ENCODE measurements at places on chromosomes 2 and 18.

- DNase-seq, result peak; percentile 74
Observed at GRCh38 chr2:218648088-218648786, 11.2 kb downstream of the ZNF142 start.

DNA sequence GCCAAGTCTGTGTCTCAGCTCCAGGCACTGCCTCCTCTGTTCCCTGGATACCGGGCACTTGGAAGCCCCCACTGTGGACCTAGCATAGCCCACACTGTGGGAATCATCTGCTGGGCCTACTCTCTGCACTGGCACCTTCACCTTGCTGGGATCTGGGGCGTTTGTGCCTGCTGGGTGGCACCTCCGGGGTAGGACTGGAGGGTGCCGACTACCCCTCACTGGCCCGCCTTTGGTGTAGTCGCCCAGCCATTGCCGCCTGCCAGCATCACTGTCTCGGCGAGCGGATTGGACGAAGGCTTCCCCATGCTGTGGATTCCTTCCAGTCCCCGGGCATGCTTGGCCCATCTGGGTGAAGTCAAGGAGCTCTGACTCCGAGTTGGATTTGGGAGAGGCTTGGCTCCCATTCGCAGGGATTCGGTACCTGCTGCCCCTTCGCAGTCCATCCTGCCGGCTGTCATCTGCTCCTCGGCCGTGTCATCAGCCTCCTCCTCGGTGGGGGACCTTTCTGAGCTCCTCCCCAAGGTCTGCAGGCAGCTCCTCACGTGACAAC is 180.6 kb upstream of the HDAC4 start:
- DNase-seq, result peak; percentile 35

DNA sequence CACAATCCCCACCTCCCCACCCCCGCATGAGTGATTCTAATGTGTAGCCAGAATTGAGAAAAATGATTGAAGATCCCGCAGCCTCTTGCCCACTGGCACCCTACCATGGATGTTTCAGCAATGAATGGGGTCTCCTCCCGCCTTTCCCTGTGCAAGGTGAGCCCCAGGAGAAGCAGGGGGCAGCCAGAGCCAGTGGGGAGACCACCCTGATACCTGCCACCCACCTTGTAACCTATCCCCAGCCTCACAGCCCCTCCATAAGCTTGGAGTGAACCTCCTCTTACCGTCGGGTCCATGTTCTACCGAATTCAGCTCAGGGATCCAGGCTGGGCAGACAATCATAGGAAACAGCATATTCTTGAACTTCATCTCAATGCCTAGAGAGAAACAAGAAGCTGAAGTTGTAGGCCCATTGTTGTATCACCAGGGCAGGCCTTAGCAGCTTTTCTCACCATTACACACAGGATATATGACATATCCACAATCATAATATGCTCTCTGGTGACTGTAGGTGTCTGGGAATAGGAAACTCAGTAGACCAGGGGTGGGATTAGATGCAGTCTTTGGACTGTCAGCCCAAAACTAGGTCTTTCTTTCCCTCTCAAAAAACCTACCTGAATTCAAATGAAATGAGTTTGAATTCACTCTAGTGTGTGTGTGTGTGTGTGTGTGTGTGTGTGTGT is 30.9 kb downstream of the XDH start:
- DNase-seq, result no peak

- DNase-seq, result no peak
Observed at GRCh38 chr18:2336690-2337392, 234.5 kb downstream of the METTL4 start.

- DNase-seq, result no peak
Observed at GRCh38 chr2:25816249-25816648, 62.0 kb downstream of the ASXL2 start.

- no peak for DNase-seq
Observed at GRCh38 chr18:35059280-35059927, 18.2 kb downstream of the MAPRE2 start.

- DNase-seq, result peak; percentile 76
Observed at GRCh38 chr2:147844697-147845410, at the start of gene ACVR2A. ACVR2A (plus strand) TSS chr2:147845029; CDS start chr2:147845153, 124 bp downstream.

DNA sequence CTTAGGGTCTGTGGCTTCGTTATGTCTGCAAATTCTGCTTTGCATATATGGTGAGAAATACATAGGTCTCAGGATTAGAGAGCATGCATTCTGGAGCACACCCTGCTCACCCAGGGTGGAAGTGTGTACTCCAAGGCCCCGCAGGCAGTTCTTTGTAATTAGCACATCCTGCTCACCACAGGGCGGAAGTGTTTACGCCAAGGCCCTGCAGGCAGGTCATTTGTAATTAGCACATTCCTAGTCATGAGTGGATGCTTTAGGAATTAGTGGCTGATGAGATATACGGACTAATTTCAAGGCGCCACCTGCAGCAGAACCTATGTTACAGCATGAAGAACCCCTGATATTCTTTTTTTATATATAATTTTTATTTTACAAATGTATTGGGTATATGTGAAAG is 4.2 kb downstream of the ALLC start:
- peak; percentile 5 for DNase-seq

GRCh38 chr2:159620796-159621195 is 4.4 kb upstream of the BAZ2B start:
- no peak for DNase-seq

- no peak for DNase-seq
Observed at GRCh38 chr18:35378574-35378896, 1.4 kb upstream of the ZNF396 start.

DNA sequence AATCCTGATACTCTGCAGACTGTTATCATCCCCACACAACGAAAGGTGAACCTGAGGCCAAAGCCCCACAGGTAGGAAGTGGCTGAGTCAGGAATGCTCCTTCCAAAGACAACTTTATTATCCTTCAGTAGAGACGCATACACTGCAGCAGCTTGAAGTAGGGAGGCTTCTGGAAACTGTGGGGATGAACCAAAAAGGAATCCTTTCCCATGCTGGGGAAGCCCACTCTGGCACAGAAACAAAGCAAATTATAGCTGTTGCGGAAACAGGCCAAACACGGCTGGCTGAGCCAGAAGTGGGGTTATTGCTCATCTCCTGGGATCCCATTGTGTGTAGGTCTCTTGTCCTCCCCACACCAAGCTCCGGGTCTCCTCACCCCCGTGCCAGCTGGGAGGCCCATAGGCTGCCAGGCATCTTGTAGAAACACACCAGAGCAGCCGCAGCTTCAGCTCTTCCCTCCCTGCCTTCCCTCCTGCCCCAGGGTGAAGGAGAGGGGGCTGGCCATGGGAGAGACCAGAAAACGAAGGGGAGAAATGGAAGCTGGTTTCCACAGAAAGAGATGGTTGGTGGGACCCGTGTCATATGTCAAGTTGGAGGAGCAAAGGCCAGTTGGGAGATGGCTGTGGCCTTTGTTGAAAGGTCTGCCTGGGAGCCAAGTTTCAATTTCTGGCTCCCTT is 176.9 kb upstream of the NABP1 start:
- no peak for DNase-seq

- no peak for DNase-seq
Observed at GRCh38 chr2:67057901-67058703, 339.0 kb upstream of the ETAA1 start.

GRCh38 chr2:207921606-207922005 is 103.7 kb downstream of the PLEKHM3 start:
- no peak for DNase-seq

DNA sequence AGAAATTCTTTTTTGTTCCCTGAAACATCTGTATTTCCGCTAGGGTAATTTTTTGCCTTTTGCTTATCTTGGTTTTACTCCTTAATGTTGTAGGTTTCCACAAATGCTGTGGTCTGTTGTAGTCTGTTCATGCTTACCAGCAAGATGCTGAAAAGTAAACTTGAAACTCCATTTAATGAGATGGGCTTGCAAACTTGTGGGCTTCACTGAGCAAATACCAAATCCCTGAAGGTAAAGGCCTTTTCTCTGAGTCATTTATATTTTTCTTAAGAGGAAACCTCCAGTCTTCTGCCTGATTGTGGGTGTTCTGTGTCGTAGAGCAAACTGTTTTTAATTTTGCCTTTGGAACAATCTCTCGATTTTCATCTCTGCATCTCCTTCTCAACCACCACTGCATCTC is 9.3 kb downstream of the SP140 start:
- no peak for DNase-seq

GRCh38 chr2:61438670-61439069 is 32.2 kb downstream of the USP34 start:
- no peak for DNase-seq

- DNase-seq, result no peak
Observed at GRCh38 chr18:4847056-4847455, 350.0 kb downstream of the AKAIN1 start.

DNA sequence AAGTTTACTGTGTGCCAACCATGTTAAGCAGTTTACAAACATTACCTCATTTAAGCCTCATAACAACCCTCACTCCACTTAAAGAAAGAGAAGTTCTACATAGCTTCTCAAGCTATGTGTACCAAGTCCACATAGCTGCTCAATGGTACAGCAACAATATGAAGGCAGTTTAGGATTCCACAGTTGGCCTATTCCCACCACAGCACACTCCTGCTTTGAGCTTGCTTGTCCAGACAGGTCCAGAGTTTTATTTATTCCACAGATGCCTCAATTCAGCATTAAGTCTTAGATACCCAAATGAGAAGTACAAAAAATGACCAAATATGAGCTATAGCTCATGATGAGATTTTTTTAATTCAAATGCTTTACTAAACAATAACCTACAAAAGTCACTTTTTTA is 24.8 kb downstream of the NPHP1 start:
- DNase-seq, result no peak

- no peak for DNase-seq
Observed at GRCh38 chr2:32671885-32672533, 44.2 kb downstream of the TTC27 start.

- DNase-seq, result no peak
Observed at GRCh38 chr2:134144651-134145050, 109.2 kb upstream of the MGAT5 start.

DNA sequence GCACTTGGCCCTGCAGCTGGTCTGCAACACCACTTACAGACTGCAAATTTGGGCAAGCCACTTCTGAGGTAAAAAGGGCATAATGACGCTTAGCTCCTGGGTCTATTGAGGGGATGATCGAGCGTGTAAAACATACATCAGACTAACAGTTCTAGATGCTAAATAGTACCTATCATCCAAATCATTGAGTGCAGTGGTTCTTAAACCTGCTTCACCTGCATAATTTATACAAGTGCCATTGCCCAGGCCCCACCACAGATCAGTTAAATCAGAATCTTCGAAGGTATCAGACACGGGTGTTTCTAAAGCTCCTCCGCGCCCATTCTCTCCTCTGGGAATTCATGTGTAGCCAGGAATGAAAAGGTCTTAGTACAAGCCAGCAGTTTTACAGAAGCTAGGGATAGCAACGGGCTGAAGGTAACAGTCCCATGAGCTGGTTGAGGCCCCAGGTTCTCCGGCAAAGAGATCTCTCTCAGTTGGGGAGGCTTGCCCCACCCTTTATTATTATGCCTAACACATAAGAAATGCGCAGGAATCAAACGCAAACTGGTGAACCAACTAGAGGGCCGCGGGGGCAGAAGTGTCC is 737 bp upstream of the RNF181 start:
- DNase-seq, result no peak

- no peak for DNase-seq
Observed at GRCh38 chr2:204977914-204978313, 432.6 kb downstream of the PARD3B start.

DNA sequence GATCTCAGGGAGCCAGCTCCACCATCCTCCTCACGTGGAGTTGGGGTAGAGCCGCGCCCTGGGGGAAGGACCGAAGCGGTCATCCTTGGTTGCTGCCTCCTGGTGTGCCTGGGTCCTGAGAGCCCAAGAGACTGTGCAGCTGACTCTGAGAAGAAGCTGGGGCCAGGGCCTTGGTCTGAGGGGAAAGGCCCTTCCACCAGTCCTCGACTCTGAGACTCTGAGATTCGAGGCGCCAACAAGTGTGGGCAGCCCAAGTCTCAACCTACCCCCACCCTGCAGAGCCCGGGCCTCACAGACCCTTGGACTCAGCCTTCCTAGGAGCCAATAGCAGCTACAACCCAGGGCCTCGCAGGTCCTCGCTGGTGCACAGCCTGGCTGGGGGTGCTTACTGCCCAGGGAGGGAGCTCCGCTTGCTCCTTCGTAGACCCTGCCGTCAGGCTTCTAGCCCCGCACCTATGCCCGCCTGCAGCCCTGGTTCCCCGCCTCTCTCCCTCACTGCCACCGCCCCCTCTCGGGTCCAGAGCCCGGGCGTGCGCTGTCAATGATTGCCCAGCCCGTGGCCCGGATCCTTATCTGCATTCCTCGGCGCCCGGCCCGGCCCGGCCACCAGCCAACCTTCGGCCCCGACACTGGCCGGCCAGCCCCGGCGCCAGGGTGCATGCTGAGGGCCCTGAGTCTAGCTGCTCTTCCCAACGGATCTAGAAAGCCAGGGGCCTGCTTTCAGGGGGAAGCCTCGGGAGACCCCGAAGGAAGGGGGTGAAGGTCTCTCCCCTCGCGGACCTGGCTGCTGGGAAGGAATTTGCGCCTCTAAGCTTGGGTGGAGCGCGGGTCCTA is 2.0 kb downstream of the IHH start:
- DNase-seq, result peak; percentile 75

DNA sequence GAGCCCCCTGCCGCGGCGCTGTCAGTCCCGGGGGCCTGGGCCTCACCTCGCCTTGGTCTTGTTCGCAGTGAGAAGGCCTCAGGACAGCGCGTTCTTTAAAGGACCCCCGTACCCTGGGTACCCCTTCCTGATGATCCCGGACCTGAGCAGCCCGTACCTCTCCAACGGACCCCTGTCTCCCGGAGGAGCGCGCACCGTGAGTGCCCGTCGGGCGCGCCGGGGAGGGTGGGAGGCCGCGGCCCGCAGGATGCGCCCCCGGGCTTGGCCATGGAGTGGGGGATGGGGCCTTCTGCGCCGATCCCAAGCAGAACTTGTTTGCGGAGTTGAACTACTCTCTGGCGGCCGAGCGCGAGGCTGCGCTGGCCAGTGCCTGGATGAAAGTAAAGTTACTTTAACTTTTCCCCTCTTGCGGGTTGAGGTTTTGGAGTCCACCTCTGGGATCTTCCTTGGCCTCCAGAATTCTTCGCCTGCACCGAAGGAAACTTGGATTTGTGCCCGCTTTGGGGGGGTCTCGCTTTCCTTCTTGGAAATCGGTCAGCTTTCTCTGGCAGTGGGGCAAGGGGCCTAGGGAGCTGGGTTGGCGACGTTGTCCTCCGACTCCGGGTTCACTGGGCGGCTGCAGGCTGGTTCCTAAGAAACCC is 1.2 kb downstream of the TCF7L1 start:
- peak; percentile 84 for DNase-seq

DNA sequence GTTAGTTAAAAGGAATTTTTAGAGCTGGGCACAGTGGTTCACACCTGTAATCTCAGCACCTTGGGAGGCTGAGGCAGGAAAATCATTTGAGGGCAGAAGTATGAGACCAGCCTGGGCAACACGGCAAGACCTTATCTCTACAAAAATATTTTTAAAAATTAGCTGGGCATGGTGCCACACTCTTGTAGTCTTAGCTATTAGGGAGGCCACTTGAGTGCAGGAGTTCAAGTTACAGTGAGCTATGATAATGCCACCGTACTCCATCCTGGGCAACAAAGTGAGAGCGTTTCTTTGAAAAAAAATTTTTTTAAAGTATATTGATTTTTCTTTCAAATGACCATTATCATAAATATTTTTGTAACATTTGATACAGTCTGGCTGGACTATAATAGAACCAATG is 93.6 kb upstream of the FAM117B start:
- DNase-seq, result no peak

GRCh38 chr2:71687412-71687811 is 234.1 kb downstream of the DYSF start:
- no peak for DNase-seq
